ENCODE measurements at places on chromosomes 7 and 10.

DNA sequence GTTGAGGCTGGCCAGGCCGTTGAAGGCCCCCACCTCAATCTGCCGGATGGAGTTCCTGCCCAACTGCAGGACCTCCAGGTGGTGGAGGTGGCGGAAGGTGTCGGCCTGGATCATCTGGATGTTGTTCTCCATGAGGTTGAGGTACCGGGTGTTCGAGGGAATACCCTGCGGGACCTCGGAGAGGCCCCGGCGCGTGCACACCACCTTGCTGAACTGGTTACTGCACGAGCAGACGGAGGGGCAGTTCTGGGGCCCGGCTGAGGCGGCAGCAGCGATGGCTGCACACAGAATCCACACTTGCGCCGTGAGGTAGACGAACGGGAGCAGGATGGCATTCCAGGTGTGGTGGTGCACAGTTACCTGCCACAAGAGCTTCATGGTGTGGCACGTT lies 979 bp downstream of the LRRC4 start:
- no peak for DNase-seq

DNA sequence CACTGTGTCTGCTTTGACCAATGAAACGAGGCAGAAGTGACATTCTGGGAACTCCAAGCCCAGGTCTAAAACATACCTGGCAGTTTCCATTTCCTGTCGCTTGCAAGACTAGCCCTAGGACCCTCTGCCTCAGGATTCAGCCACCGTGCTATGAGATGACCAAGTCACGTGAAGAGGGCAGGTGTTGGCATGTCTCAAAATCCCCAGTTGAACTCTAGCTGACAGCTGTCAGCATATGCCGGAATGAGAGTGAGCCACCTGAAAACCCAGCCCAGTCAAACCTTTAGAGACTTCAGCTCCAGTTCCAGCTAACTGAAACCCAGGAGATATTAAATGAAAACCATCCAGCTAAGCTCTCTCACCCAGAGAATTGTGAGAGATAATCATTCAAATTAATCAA lies 89.9 kb upstream of the PPP1R3A start:
- peak; percentile 42 for DNase-seq

DNA sequence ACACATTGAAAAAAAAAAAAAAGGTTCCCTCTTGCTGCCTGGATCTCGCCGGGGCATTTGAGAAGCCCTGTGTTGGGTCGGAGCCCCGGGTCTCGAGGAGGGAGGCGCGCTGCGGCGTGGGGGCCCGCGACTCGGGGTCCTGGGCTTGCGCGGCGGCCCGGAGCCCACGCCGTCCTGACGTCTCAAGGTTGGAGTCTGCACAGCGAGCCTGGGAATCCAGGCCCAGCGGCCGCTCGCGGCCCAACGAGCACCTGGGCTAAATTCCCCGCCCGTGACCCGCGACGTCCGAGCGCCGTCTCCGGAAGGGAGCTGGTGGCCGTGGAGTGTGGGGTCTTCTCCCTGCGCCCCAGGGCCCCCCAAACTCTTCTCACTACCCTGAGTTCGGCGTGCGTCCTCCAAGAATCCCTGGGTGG lies 1.4 kb upstream of the CTBP2 start:
- peak; percentile 79 for DNase-seq

- no peak for DNase-seq
Measured at GRCh38 chr7:102943423-102944169, 30.8 kb downstream of the LRRC17 start.

GRCh38 chr7:36138209-36138608 lies 14.8 kb upstream of the EEPD1 start:
- DNase-seq, result no peak

GRCh38 chr10:8417631-8418030 lies 363.1 kb downstream of the GATA3 start:
- DNase-seq, result no peak

DNA sequence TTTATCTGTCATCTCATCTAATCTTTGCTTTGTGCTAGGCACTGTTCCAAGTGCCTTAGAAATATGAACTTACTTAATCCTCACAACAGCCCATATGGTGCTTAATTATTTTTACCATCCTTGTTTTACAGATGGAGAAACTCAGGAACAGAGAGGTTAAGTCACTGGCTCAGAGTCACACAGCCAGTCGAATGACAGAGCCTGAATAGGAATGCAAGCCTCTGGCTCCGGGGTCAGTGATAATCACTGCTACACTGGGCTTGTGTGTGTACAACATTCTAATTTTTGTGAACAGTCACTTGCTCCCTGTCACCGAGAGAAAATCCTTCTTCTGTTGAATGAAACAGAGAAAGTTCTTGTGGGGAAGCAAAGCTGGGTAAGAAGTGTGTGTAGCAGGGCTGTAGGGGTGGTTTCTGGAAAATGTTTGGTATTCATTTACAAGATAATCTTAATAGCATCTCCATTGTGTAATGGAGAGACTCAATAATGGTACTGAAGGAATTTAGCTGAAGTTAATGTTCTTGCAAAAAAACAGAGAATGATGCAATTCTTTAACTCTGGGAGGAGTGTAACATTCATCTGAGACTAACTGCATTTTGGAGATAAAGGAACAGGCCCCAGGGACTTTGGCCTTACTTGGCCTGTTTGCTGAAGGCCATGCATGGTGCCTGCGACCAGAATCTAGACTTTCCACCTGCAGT lies 290.6 kb downstream of the FRMD4A start:
- no peak for DNase-seq

DNA sequence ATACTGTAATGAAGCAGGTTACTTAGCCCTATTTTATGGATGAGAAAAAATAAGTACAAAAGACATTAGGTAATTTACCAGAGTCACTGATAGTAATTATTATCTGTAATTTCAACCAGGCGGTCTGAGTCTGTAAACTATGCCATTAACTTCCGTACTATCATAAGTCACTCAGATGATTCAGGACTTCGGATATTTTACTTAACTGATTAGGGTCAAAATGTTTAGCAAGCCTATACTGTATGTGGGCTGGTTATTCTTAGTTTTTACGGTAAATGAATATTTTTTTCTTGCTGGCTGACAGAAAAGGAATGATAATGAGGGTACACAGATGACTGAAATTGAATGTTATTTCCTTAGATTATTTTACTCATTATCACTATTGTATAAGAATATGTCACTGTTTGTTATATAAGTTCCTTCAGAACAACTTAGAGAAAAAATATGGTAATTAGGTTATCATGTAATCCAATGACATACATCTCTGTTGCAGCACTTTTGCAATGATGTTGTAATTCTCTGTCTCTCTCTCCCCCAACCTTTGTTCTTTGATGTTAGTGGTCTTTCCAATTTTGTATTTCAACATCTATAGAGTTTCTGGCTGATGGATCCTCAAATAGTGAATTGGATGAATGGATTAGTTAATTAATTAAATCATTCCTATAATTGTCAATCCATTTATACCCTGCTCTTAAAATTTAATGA lies 165.6 kb downstream of the ZEB1 start:
- no peak for DNase-seq

DNA sequence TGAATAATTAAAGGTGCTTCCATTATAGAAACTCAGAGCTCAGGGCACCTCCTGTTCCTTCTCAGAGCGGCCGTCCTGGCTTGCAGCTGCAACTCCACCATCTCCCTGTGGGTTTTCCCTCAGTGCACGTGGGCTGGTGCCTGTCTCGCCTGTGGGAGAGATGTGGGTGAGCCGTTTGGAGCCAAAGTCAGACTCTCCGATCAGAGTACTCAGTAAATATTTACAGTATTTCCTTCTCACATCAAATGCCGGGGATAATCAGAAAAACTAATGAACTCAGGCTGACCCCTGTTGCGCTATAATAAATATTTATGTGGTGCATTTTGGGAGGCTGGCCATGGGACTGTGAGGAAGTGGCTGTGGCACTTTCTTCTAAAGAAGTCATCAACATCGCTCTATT lies 155.8 kb upstream of the HABP2 start:
- no peak for DNase-seq

DNA sequence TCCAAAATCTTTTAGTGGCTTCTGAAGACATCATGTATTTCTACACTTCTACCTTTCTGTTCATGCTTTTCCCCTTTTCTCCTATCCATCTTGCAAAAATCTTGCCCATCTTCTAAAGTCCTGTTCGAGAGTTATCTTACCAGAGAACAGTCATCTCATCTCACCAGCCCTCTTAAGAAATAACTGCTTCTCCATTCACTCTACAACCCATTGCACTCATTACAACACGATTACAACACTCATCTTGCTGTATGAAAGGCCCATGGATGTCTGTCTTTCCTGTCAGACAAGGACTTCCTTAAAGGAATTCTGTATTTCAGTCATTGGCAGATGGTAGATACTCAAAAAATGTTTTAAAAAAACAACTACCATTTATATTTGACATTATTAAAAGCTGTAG lies 30.8 kb downstream of the ZNF438 start:
- DNase-seq, result no peak

GRCh38 chr10:72697716-72698115 lies 5.8 kb downstream of the MCU start:
- DNase-seq, result peak; percentile 35

DNA sequence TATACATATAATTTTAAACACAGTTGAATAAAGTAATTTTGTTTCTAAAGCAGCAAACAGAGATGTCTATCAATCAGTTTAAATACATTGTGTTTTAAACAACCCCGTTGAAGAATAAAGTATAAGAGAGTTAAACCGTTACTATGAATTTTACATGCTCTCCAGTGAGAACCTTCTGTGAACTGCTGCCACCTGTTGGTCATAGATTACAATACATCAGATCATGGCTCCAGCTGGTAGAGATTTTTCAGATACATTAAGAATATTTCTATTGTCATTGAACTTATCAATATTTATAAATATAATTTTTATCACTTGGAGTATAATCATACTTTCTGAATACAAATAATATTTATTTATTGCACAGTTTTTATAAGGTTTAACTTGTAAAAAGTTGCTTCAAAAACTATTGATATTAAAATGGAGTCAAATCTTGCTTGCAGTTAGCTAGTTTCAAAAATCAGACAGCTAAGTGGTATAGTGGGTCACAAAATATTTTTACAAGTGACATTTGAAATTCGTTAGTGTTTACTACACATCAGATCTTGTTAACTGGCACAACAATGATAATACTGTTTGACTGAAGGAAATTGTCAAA lies 561.2 kb upstream of the PHF14 start:
- DNase-seq, result peak; percentile 78

DNA sequence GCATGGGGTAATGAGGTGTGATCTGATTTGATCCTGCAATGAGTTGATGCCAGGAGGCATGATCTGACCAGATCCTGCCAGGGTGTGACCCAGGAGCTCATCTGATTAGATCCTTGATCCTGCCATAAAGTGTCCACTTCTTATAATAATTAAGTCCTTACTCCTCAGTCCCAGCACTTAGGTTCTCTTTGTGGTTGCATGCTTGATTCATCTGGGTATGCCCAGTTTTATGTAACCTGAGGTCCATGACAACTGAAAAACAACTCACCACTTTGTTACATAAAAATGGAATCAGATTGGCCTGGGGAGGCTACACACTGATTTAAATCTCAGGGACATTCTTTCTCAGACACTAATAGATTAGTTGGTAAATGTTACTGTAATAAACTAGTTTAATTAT lies 19.1 kb downstream of the ACADSB start:
- DNase-seq, result no peak

DNA sequence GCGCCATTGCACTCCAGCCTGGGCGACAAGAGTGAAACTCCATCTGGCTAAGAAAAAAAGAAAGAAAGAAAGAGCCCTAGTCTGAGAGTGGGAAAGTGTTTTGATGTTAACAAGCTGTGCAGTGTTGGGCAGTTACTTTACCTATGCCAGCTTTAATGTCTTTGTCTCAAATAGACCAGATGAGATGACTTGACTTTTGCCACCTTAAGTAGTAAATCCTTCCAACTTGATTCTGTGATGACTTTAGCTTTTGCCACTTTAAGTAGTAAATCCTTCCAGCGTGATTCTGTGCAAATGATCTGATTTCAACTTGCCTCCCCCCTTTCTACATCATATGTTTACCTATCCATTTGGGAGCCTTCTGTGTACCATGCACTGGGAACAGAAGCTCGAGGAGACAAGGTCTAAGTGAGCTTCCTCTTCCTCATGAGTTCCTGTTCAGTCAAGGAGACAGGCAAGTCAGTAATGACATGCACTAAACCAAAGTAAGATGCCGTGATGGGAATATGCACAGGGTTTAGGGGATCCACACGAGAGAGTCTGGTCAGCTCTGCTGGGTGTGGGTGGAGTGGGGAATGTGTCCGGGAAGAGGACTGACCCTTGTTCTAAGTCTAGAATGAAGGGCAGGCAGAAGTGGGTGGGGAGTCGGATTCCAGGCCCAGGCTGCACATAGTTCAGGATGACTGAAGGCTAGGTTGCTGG lies 17.2 kb downstream of the INPP5F start:
- no peak for DNase-seq

- no peak for DNase-seq
Measured at GRCh38 chr10:64505501-64505900, 984.3 kb downstream of the REEP3 start.

- DNase-seq, result no peak
Measured at GRCh38 chr7:153858355-153858754, 193.8 kb upstream of the DPP6 start.

DNA sequence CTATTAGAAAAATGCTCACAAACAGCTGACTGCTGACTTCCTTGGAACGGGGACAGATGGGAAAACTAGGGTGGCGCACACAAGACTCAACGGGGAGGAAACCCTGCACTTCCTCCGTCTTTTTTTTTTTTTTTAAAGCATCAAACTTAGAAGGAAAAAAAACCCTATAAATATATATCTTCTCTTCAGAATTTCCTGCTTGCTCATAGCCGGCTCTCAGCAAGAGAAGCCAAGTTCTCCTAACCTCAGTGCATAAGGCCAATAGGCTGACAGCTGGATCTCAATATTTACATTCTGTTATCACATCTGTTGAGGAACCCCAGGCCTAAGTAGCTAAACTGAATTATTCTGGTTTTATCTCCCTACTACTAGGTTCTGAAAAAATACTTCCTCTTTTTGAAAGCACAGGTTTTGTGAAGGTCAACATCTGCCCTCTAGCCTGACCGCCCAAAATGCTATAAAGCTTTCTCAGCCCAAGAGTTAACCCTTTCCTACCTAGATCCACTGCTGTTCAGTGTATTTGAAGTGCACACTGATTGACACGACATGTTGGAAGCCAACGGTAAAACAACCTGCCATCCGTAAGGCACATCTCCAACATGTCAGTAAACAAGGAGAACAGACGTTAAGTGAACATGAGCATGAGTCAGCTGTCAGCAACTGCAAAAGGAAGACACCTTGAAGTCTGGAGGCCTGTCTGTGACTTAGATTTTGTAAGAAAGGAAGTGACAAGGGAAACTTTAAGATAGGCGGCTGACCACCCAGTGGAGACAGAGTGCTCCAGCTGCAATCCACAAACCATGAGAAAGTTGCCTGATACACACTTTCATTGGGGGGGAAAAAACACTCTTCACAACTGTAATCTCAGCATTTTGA lies 83.8 kb downstream of the EBLN1 start:
- DNase-seq, result peak; percentile 29

- DNase-seq, result no peak
Measured at GRCh38 chr7:30699706-30700495, 17.6 kb upstream of the CRHR2 start.

GRCh38 chr10:35379226-35380137 lies 43.2 kb downstream of the CCNY start:
- no peak for DNase-seq
